ENCODE measurements at places on chromosomes 6 and 20.

GRCh38 chr6:18183766-18184165 lies 28.5 kb downstream of the KDM1B start:
- DNase-seq, result no peak

GRCh38 chr6:103723438-103724322 lies 1136.0 kb downstream of the HACE1 start:
- DNase-seq, result no peak

DNA sequence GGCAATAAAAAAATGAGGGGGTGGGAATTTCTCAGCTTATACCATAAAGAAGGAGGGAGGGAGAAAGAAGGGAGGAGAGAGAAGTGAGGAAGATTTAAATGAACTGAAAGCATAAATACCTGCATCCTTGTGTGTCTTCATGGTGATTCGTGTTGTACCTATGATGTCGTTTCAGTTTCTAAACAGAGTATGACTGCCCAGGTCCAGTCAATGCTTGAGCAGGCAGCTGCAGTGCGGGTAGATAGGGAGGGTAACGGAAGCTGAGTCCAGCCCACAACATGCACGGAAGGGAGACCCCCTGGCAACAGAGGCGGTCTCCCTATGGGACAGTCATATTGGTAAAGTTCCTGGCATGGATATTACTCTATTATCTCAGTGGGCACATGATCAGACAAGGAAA lies 184.5 kb downstream of the KIF16B start:
- no peak for DNase-seq

GRCh38 chr6:39365281-39366074 lies 43.0 kb upstream of the KCNK16 start:
- no peak for DNase-seq

GRCh38 chr6:63764318-63764916 lies 128.8 kb downstream of the PHF3 start:
- no peak for DNase-seq

DNA sequence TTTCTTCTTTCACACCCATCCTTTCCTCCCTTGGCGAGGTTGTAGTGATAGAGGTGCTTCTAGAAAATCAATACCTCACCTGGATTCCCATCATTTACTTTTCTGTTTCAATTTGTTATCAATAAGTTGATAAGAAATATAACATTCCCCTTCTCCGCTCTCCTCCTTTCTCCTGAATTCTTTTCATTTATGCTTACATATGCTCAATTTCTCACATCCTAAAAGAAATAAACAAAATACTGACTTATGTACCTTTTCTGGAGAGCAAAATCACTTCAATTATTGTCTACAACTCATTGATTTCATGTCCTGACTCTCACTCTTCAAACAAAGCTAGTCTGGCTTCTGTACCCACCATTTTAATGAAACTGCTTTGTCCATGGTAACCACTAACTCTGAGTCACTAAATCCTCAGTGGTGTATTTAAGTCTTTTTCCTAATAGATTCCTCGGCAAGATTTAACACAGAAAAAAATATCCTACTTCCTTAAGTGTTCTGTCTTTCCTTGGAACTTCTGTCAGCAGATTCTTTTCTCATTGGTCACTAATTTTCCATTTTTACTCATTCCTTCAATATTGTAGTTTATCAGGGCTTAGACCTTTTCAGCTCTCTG lies 289.6 kb downstream of the RFPL4B start:
- DNase-seq, result no peak

GRCh38 chr20:56848561-56848960 lies 219.5 kb downstream of the TFAP2C start:
- DNase-seq, result no peak

GRCh38 chr20:23283096-23283850 lies 67.3 kb upstream of the NXT1 start:
- DNase-seq, result no peak

DNA sequence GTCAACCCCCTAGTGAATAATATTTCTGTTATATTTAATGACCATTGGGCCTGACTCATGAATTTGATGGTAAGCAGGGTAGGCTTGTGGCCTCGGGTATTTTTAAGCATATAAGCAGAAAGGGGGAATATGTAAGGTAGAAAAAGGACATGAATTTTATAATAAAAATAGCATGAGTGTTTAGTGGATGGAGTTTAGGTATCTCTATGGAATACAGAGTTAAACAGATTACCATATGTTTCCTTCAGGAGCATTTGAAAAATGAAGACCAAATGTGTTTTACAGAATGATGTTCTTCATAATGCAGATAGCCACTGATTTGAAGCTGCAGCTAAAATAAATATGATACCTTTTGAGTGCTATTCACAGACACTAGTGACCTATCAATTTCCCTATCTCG lies 191.7 kb upstream of the TSHZ2 start:
- no peak for DNase-seq

DNA sequence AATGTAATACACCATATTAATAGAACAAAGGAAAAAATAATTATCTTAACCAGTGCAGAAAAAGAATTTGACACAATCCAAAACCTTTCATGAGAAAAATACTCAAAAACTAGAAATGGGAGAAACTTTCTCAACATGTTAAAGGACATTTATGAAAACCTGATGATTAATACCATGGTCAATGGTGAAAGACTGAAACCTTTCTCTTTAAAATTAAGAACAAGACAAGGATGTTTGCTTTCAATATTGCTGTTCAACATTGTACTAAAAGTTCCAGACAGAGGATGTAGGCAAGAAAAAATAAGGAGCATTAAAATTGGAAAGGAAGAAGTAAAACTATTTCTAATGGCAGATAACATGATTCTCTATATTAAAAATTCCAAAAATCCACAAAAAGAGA lies 981.3 kb upstream of the FLRT3 start:
- DNase-seq, result no peak

- no peak for DNase-seq
Measured at GRCh38 chr6:129733290-129733689, 23.3 kb upstream of the ARHGAP18 start.

DNA sequence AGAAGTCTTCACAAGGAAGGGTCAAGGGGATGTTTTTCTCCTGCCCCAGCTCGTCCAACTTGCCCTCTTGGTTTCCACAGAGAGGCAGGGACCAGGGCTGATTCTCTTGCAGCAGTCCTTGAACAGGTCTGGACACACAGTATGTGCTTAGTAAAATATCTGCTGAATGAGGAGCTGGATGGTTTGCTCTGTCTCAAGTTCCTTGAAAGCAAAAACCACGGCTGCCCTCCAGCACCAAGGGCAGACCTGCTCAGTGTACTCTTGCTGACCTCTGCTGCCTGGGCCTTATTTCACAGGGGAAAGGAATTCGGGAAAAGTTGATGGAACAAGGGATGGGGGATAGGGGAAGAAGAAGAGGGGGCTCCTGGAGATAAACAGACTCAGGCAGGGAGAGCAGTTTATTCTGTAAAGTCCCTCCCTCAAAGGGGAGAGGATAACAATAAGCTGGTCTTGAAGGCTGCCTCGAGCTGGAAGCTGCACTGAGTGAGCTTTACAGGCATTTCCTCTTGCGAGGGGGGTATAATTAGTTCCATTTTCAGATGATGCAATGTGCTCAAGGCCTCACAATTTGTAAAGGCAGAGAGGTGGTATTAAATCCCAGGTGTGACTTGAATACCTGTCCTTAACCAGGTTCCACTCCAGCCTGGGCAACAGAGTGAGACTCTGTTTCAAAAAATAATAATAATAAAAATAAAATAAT lies 10.3 kb downstream of the KCNK5 start:
- DNase-seq, result no peak

- no peak for DNase-seq
Measured at GRCh38 chr6:99492092-99492491, 23.1 kb downstream of the USP45 start.

- DNase-seq, result no peak
Measured at GRCh38 chr6:40922281-40922680, 116.7 kb downstream of the UNC5CL start.

DNA sequence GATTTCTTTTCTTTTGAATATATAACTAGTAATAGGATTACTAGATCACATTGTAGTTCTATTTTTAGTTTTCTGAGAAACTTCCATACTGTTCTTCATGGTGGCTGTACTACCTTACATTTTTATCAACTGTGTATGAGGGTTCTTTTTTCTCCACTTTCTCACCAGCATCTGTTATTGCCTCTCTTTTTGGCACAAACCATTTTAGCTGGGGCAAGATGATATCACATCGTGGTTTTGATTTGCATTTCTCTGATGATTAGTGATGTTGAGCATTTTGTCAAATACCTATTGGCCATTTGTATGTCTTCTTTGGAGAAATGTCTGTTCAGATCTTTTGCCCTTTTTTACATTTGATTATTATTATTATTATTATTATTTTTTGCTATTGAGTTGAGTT lies 86.1 kb upstream of the TCF21 start:
- no peak for DNase-seq

GRCh38 chr6:138607478-138608433 lies 108.5 kb upstream of the NHSL1 start:
- no peak for DNase-seq
